ENCODE measurements at places on chromosomes 13 and 19.

GRCh38 chr19:10473192-10473591 is 30.0 kb downstream of the KEAP1 start:
- DNase-seq, result no peak

DNA sequence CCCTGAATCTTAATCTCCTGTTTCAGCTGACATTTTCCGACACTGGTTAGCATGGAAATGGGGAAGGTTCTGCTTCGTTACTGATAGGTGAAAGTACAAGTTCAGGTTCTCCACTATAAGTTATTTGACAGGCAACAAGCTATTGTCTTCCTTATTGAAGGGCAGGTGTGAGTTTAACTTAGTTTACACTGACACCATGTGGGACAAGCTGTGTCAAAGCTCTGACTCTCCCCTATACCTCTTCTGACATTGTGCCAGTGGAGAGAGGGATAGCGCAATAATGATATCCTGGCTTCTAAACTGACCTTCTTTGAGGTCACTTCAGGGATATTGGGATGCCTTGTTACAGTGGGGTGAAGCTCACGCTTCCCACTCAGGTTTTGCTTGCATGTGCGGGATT is 587.0 kb upstream of the SLITRK5 start:
- DNase-seq, result no peak

GRCh38 chr13:20297181-20297580 is 65.1 kb upstream of the GJB6 start:
- DNase-seq, result no peak

GRCh38 chr13:112873851-112874750 is 94.9 kb upstream of the MCF2L start:
- peak; percentile 16 for DNase-seq

GRCh38 chr19:38875656-38876395 is 2.2 kb downstream of the RINL start:
- no peak for DNase-seq

- DNase-seq, result no peak
These were observed 13.6 kb downstream of the NFILZ start for GRCh38 chr19:8643860-8644653.

GRCh38 chr13:100102042-100102441 is 13.1 kb downstream of the PCCA start:
- no peak for DNase-seq

DNA sequence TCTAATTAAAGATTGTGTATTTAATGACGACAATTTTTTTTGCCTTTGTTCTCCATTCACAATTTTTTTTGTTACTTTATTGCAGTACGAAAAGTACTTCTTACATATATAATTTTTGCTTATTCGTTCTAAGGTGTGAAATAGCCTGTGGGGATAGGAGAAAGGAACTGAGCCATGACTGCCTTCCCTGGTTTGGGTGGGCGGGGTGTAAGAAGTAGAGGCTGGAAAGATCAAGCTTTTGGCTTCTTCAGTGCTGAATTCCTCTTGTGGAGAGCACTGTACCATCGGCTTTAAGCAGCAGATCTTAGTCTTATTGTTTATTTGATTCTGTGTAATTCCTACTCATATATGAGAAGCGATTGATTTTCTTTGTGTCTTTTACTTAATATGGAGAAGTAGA is 115.8 kb downstream of the NBEA start:
- no peak for DNase-seq

GRCh38 chr19:16161840-16162239 is 11.5 kb downstream of the CIB3 start:
- no peak for DNase-seq

DNA sequence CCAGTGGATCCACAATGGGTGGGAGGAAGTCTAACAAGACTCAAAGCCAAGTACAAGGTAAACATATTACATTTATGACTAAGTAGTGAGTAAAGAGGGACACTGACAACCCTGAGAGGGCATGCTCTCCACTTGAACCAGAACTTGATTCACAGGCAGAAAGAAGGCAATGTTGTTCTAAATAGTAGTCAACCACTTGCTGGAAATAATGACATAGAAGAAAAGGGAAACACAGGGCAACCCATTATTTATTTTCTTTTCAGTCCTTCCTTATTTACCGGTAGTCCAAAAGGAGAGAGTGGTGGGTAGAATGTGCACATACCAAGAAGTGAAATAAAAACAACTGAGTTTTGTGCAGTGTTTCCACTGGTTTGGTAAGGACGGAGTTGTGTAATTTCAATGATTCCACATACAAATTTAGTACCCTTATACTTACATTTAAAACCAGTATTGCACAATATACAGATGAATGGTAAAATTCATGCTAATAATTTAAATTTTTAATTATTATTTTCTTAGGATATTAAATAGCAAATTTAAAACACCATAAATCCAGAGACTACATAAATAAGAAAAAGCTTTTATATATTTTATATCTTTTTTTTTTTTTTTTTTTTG is 65.9 kb downstream of the ENOX1 start:
- DNase-seq, result no peak

GRCh38 chr19:13790354-13790753 is 4.9 kb upstream of the ZSWIM4 start:
- DNase-seq, result no peak

DNA sequence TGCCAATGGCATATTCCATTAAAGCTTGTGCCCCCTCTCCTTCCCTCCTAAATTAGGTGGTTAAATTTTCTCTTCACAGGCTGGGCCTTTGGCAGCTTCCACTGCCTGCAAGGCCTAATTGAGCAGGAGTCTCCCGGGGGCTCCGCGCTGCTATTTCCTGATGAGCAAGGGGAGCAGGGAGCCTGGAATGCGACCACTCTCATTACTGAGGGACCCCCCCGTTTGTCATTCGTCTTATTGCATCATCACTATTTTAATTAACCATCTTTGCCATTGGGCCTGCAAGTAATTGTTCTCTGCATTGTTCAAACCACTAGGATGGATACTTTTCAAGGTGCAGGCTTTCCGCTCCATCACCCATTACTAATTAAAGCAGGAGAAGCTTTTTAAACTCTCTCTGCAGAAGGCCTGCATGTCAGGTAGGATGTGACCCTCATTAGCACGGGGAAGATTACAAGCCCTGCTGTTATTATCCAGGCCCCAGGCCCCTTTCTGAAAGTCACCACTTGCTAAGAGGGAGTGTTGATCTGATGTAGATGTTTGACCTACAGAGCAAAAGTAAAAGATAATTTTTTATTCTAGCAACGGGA is 142.3 kb downstream of the OXGR1 start:
- no peak for DNase-seq

GRCh38 chr19:33299051-33299688 is 3.2 kb downstream of the CEBPA start:
- DNase-seq, result no peak

Measured in activated CD4-positive, alpha-beta T cell treated with anti-CD3 and anti-CD28 coated beads, Interleukin-2, amount 50 U/mL, for 4 hours (primary cell).